ENCODE measurements at places on chromosomes 13 and 19. TPM values are rescaled to one million over a fixed set of nuclear protein-coding genes. Genes with fewer than 3 reads are reported as not detected.

GTPBP3 gene
- 110 TPM for total RNA-seq

VMAC gene
- total RNA-seq, result 2.3 TPM

AP1M2 gene
- 0.33 TPM for total RNA-seq

WASF3 gene
- 0.29 TPM for total RNA-seq

ZNF581 gene
- 35.7 TPM for total RNA-seq

- no peaks in the 10 kb centered on the region for H3K36me3 ChIP-seq
- no peaks in the 10 kb centered on the region for H3K27me3 ChIP-seq
- no peaks in the 10 kb centered on the region for H3K4me1 ChIP-seq
Observed at GRCh38 chr13:92894447-92894846, 332.2 kb upstream of the GPC6 start.

DNA sequence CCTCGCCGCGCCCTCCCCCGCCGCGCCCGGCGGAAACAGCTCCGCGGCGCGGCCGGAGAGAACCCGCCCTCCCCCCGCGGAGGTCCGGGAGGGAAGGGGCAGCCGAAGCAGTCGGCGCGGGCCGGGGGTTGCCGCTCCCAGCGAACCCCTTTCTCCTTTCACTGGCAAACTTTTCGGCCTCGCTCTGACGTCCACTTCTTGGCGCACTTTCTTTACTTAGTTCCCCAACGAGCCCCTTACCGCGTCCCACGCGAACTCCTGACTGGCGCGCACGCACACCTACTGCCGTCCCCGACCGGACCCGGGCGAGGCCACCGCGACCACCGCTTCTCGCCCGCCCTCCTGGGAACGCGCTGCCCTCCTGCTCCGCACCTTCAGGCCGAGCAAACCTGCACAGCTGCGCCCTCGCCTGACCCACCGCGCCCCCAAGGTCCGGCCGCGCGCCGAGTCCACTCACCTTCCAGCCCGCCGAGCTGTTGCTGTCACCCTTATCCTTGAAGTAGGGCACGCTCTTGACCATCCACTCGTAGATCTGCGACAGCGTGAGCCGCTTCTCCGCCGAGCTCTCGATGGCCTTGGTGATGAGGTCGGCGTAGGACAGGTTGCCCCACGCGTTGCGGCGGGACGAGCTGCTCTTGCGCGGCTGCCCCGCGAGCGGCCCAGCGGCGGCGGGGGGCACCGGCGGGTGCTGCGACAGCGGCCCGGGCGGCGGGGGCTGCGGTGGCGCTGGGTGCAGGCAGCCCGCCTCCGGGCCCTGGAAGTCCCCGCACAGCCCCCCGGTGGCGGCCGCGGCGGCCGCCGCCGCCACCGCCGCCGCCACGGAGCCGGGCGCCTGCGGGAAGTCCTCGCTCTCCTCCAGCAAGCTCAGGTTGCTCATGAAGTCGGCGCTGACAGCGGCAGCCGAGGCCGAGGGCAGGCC, 1.1 kb downstream of the FOXO1 start:
- no peaks in the 10 kb centered on the region for H3K27me3 ChIP-seq
- peak overlapping the region; percentile 49 for H3K4me3 ChIP-seq
- H3K36me3 ChIP-seq, result no peaks in the 10 kb centered on the region
- peak; percentile 33 for DNase-seq

DNA sequence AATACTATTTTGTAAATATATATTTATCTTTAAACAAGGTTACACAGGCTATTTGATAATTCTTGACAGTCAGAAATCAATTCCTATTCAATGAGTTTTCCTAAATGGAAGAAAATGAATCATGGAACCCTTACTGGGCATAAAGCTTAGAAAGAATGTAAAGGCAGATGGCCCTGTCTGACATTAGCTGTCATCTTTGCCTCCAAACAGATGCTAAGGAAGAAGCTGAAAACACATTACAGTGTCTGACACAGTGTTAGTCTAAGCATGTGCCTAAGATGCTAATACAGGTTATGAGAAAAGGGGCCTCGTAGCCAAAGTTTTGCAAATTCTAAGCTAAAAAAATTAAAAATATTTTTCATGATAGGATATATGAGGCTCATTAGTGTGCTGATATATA, 112.8 kb downstream of the ITGBL1 start:
- no peaks in the 10 kb centered on the region for H3K27me3 ChIP-seq
- no peak overlapping the region for H3K4me3 ChIP-seq
- no peak for DNase-seq
- H3K4me1 ChIP-seq, result no peaks in the 10 kb centered on the region

DNA sequence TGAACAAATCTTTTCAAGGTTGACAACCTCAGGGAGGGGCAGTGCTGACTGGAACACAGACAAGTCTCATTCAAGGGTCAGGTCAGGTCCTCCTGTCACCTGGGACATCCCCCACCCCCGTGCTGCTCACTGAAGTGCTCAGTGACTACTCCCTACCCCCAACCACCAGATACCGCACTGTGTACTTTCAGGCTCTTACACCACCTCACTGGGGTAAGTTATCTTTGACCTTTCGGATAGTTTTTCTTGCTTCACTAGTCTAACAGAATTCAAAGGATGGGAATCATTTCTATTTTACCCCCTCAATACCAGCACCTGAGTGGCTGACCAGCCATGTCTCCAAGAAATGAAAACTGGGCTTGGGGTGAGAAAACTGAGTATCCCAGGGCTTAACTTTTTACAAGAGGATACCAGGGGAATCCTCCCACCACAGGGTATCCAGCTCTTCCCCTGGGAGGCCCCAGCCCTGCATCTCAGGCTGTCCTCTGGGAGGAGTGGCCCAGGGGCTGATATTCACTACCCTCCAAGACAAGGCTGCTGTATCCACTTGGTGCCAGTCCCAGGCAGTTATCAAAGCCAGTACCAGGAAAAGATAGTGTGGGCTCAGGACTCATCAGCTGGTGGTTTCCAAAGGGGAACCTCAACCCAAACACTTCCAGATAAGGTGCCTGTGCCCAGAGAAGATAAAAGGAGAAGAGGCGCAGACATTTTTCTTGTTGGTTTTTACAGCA, 2.1 kb downstream of the ZNF563 start:
- no peaks in the 10 kb centered on the region for H3K27me3 ChIP-seq
- no peak overlapping the region for H3K4me3 ChIP-seq
- no peaks in the 10 kb centered on the region for H3K36me3 ChIP-seq
- DNase-seq, result no peak
